Dermis microvascular lymphatic vessel endothelial cell (primary cell): ENCODE measurements at places on chromosomes 1 and 21.

DNA sequence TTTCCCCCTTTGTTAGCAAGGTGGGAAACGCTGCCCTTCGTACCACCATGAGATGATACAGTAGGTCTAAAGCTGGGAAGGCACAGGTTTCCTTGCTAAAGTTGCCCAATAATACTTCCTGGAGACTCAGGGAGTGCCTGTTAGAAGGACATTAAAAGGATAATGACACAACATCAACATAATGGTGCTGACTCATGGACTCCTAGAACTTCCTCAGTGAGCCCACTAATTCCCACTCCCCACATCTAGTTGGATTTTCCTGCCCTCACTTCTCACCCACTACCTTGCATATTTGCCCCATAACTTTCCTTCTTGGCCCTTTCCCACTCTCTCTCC lies 17.5 kb downstream of the CFAP45 start:
- no peak for DNase-seq

DNA sequence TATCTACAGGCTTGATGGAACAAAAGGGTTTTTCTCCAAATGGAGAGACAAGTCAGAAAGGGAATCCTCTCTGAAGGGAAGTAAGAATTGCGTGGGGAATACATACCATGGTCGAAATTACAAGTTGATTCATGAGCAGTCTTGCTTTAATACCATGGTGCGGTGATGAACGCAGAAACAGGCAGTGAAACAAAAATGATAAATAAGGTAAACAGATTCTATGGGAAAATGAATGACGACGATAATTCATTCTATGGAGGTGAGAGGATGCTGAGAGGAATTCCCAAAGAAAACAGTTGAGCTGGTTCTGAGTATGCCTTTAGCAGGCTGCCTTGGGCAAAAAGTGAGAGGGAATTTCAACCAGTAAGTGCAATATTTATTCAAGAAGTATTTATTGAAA lies 209.4 kb upstream of the RUNX1 start:
- no peak for DNase-seq

GRCh38 chr1:53195246-53196016 lies 1.2 kb upstream of the CPT2 start:
- DNase-seq = no peak

DNA sequence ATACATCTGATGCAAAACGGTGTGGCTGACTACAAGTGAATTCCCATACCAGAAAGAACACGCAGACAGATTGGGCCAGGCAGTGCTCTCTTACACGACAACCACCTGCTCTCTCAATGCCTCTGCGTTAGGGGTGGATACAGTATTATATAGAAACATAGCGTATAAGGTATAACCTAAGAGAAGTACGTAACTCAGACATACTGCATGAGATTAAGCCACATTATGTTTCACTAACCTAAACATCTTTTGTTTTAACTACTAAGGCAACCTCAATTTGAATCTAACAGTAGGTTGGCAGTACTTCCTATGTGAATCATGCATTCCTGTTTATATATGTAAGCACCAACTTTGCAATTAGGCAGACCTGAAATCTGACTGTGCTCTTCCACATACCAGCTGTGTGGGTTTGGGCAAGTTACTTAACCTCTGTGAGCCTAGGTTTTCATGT lies 58.1 kb upstream of the COA6 start:
- DNase-seq = peak; percentile 26

- DNase-seq = no peak
Measured at GRCh38 chr1:9823693-9823942, 147 bp downstream of the CLSTN1 start.

DNA sequence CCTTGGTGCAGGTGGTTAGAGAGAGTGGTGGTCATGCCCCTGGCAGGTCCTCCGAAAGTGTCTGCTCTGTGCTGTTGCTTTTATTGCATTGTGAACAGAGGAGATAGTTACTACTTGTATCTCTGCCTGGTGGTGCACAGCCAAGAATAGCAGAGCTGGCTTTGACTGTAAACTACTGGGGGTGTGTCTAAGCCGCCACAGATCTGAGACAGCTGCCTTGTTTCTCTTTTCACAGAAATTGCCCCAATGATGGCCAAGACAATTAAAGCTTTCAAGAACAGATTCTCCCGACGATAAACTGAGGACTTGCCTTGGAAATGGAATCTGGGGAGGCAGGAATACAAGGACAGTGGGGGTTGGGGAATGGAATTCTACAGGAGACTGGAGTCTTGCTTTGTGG lies 16.0 kb downstream of the ELOA start:
- no peak for DNase-seq

GRCh38 chr1:104402178-104402577 lies 652.5 kb downstream of the AMY1C start:
- no peak for DNase-seq

DNA sequence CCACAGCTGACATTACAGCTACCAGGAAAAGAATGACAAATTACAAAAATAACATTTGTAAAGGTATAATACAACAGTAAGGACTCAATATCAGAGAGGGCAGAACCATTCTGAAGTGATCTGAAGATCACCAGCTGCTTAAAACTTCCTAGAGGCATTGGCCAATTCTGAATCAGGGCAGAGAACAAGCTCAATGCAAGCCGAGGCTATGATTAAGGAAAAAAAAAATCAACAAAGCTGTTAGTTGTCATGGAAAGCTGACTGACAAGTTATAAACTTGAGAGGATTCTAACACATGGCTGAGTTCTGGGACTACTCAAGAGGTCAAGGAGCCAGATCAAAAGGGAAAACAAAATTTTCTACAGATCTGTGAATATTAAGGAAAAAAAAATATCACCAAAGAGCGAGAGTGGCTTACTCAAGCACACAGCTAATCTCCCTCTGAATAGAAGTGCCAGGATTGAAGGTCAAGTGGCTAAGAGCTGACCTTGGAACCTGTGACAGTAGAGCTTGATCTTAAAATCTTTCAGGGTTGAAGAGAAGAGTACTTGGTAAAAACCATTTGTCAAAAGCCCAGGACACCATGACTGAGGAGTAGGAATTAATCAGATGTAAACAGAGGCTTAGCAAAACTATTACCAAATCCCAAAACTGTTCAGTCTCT lies 383.4 kb downstream of the USP25 start:
- no peak for DNase-seq

DNA sequence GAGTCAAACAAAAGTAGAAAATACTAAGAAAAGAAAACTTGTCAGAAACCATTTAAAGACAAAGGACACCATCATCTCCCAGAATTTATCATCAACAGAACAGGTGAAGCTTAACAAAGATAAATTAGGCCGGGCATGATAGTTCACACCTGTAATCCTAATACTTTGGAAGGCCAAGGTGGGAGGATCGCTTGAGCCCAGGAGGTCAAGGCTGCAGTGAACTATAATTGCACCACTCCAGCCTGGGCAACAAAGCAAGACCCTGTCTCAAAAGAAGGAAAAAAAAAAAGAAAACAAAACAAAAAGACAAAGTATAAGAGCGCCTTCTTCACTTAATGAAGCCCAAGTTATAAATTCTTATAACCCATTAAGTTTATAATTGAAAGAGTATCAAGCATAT lies 25.6 kb downstream of the RERE start:
- DNase-seq = no peak

DNA sequence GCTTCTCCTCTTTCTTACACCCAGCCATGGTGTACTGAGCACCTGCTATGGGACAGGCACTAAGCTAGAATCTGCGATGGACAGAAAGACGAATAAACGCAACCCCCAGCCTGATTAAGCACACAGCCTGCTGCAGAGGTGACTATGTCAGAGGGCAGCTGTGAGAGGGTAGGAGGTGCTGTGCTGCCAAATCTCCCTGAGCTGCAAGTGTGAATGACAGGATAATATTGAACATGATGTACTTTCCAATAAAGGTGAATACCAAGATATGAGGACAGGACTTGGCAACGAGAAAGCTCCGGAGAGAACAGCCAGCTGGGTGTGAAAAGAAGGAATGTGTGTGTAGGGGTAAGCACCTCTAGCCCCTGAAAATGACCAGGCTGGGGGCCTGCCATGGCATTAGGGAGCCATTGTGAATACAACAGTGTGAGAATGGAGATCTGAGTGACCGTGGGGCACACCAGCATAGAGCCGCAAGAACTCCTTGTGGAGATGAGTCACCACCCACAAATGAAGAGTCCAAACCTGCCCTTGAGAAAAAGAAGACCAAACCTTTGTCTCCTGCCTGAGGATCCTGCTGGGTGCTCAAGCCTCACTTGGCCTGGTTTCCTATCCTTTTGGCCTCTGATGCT lies 83.0 kb upstream of the ATF3 start:
- no peak for DNase-seq
